ENCODE measurements at places on chromosomes 4 and X.
A peak's percentile ranks its signal among the peaks of the same experiment; 100 is the strongest.

DNA sequence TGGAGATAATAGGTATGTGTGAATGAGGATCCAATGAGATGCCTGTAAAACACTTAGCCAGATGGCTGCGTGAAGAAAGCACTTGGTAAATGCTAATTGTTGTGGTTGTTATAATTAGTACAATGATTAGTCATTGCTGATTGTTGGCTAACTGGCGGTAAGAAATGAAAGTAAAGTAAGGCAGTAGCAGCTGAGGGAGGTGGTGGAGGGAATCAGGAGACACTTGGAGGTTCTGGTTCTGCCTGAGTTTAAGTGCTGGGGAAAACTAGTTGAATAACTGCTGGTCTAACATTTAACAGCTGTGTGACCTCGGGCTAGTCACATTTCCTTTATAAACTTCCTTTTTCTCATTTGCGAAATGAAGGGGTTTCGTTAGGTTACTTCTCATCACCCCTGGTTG lies 30.9 kb downstream of the CD38 start:
- DNase-seq, result peak; percentile 13

DNA sequence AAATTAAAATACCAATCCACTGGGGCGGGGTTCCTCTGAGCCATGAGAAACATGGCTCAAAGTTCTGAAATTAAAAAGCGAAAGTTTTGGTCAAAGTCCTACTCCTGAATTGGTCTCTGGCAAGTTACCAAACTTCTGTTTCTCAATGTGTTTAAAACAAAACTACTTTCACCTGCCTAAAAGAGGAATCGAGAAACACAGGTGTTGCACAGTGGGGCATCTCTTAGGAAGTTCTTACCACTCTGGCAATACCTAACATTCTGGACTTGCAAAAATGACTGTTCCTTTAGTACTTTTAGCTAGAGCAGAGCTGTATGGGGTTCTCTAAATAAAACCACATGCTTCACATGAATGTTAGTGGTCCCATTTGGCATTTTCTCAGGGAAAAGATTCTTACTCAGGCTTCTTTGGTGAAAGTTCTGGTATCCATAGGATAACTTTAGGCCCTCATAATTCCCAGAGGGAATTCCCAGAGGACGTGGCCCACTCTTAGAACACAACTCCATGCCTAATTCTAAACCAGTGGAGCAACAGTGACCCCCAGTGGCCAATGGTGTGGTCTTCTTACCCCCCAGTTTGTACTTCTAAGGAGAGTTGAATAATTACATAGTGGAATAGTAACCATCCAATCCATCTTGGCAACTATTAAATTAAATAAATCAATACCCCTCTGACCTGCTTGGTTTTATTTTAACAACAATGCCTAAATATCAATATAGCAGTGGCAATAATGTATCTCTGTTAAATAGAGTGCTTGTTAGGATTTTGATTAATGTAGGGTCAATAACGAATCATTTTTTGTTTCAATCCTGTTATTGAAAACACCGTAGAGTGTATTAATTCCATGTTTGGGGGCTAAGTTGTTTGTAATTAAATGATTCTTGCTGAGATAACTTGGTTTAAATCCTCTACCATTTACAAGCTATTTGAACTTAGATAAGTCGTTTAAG lies 21.9 kb downstream of the BMP3 start:
- DNase-seq, result peak; percentile 64

DNA sequence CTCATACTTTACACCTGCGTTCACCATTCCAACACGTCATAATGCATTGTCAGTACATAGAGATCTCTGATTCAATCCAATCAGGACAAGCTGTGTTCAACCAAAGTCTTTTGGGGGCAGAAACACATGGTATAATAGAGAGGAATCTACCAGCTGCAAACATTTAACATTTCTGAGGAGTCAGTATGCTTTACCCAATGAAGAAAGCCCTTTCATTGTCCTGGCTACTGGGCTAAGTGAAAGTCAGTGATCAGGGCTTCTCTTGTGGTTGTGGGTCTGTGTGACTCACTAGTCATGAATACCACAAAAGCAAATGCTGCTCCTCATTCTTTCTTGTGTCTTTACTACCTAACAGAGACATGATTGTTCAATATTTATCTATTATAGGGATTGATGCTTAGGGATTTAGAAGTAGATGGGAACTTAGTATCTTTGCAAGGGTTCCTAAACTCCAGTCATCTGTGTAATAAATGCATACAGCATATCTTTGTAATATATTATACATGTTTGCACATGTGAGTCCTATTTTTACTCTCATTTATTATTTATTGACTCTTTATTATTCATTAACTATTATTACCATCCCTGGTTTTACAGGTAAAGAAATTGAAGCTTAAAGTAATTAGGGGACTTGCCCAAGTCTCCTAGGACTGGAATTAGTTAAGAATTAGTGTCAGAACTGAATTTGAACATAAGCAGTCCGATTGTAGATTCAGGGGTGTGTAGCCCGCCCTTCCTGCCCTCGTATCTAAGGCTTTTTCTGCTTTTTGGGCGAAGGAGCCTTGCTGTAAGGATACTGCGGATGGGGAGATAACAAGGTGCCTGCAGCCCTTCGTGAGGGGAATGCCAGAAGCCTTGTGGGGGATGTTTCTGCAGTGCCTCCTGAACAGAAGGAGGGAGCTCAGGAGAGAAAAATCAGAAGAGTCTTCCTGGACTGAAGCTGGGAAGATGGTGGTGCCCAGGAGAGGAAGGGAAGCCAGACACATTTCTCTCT lies 353.1 kb upstream of the BOD1L1 start:
- peak; percentile 87 for DNase-seq

GRCh38 chrX:137847376-137847775 lies 281.4 kb downstream of the ZIC3 start:
- DNase-seq, result no peak

DNA sequence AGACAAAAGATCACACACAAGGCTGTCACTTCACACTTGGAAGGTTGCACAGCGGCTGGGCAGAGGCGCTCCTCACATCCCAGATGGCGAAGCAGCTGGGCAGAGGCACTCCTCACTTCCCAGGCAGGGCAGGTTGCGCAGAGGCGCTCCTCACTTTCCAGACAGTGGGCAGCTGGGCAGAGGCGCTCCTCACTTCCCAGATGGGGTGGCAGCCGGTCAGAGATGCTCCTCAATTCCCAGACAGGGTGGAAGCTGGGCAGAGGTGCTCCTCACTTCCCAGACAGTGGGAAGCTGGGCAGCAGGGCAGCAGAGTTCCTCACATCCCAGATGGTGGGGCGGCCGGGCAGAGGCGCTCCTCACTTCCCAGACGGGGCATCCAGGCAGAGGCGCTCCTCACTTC lies 199.2 kb downstream of the RTL9 start:
- no peak for DNase-seq
